ENCODE measurements at places on chromosomes 16 and 17.
A peak's percentile ranks its signal among the peaks of the same experiment; 100 is the strongest.

DNA sequence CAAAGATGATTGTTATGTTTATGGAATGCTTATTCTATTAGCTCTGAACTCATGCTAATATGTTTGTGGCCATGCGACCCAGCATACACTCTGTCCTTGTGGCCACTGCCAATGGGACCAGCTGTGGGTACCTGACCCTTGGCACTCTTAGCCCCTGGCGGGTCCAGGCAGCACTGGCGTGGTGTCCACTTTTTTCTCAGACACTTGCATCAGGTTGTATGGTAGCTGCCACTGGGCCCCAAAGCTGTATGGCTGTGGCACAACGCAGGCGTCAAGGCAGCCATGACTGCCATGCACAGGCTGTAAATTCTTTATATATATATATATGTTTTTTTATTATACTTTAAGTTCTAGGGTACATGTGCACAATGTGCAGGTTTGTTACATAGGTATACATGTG, 12.2 kb upstream of the WNT9B start:
- no peak for DNase-seq
- H3K36me3 ChIP-seq: peaks cover 4% of the 10 kb centered on the region
- H3K27me3 ChIP-seq: peaks cover 38% of the 10 kb centered on the region
- peaks cover 9% of the 10 kb centered on the region for H3K4me1 ChIP-seq
- no peak overlapping the region for H3K27ac ChIP-seq

DNA sequence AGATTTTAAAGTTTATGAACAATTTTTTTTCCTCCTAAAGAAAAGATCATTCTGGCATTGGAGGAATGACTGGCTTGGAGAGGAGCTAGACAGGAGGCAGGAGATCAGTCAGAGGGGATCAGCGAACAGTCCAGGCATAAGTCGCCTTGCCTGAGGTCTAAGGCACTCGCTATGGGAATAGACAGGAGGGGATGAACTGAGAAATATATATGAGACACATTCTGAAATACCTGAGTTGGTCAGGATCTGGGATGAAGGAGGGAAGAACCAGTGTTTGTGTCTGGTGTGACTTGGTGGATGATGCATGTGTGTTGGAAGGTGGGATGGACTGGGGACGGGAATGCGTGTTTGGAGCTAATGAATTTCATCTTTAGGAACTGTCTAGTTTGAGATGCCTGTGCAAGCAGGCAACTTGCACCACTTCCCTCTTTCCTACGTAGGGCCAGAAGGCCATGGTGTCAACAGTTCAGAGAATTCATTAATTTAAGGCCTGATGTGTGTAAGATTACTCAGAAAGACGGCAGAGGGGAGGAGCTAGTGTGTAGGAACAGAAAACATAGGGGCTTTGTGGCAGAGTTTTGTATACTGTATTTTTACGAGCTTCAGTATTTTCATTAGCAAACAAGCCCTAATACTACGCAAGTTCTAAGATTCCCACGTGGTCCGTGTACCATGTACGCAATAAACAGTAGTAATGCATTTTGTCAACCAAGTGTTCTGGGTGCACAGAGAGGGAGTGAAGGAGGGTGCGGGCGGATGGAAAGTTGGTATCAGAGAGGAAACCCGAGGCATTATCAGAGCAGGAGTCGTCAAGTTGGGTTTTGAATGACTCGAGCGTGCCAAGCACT, 825 bp downstream of the HEATR6 start:
- peaks cover 13% of the 10 kb centered on the region for H3K36me3 ChIP-seq
- peaks cover 37% of the 10 kb centered on the region for H3K4me1 ChIP-seq
- peak overlapping the region; percentile 88 for H3K27ac ChIP-seq
- DNase-seq: peak; percentile 65

- H3K36me3 ChIP-seq: no peaks in the 10 kb centered on the region
- H3K4me1 ChIP-seq: peaks cover 13% of the 10 kb centered on the region
- DNase-seq: no peak
- no peak overlapping the region for H3K27ac ChIP-seq
- H3K27me3 ChIP-seq: no peaks in the 10 kb centered on the region
- H3K4me3 ChIP-seq: no peak overlapping the region
These were observed 11.7 kb downstream of the CAVIN1 start for GRCh38 chr17:42411361-42411760.

GRCh38 chr16:27387724-27388123, 14.2 kb upstream of the IL21R start:
- H3K27me3 ChIP-seq: no peaks in the 10 kb centered on the region
- no peak overlapping the region for H3K27ac ChIP-seq
- no peak overlapping the region for H3K4me3 ChIP-seq
- DNase-seq: peak; percentile 51
- peaks cover 31% of the 10 kb centered on the region for H3K4me1 ChIP-seq

GRCh38 chr17:28467456-28468025, 5.9 kb upstream of the SLC13A2 start:
- H3K4me3 ChIP-seq: no peak overlapping the region
- H3K36me3 ChIP-seq: no peaks in the 10 kb centered on the region
- peaks cover 30% of the 10 kb centered on the region for H3K4me1 ChIP-seq
- peak; percentile 7 for DNase-seq
- peaks cover 13% of the 10 kb centered on the region for H3K27me3 ChIP-seq

DNA sequence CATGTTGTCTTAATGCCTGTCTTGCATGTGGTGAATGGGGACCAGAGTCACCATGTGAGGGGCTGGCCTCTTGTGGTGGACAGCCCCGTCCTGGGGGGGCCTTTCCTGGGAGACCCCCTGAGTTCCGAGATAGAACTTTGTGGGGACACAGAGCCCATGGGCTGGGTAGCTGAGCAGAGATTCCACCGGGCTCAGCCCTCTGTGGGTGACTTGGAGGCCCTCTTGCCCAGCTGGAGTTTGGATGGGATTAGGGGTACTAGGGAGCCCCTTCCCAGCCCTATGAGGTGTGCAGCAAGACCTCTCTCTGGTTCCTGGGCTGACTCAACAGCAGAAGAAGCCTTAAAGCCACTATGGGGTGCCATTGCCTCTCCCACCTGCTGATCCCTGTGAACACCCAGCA, 38.1 kb downstream of the MRC2 start:
- no peak overlapping the region for H3K27ac ChIP-seq
- peaks cover 16% of the 10 kb centered on the region for H3K27me3 ChIP-seq
- no peak overlapping the region for H3K4me3 ChIP-seq
- no peaks in the 10 kb centered on the region for H3K4me1 ChIP-seq

DNA sequence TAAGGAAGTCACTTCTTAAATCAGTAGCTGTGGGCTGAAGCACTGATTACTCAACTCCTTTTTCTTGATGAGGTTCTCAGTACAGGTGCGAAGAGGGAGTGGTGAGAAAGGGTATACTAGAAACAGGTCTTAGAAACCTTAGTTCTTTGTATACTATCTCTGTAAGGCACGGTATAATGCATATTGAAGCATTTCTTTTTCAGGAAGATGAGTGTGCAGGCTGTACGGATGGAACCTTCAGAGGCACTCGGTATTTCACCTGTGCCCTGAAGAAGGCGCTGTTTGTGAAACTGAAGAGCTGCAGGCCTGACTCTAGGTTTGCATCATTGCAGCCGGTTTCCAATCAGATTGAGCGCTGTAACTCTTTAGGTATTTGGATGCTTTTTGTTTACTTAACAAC, 39.2 kb downstream of the CYLD start:
- H3K36me3 ChIP-seq: peaks cover 65% of the 10 kb centered on the region
- H3K4me3 ChIP-seq: no peak overlapping the region
- no peak for DNase-seq
- H3K27me3 ChIP-seq: no peaks in the 10 kb centered on the region
- peaks cover 44% of the 10 kb centered on the region for H3K4me1 ChIP-seq
- peak overlapping the region; percentile 74 for H3K27ac ChIP-seq

DNA sequence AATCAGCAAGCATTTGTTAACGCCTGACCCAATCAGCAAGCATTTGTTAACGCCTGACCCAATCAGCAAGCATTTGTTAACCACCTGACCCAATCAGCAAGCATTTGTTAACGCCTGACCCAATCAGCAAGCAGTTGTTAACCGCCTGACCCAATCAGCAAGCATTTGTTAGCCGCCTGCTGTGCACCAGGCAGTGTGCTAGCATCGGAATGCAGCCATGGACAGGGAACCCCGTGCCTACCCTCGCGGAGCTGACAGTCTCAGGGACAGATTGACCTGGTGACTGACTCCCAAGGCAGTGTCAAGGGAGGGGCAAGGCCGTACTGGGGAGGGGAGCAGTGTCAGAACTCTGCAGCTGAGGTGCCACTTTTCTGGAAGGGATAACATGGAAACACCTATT, 66.9 kb downstream of the ABR start:
- H3K36me3 ChIP-seq: no peaks in the 10 kb centered on the region
- H3K27ac ChIP-seq: no peak overlapping the region
- H3K4me3 ChIP-seq: no peak overlapping the region
- DNase-seq: no peak
- H3K27me3 ChIP-seq: no peaks in the 10 kb centered on the region

GRCh38 chr17:15377200-15377599, 35.8 kb upstream of the TEKT3 start:
- H3K4me3 ChIP-seq: no peak overlapping the region
- no peaks in the 10 kb centered on the region for H3K36me3 ChIP-seq
- H3K27ac ChIP-seq: no peak overlapping the region

DNA sequence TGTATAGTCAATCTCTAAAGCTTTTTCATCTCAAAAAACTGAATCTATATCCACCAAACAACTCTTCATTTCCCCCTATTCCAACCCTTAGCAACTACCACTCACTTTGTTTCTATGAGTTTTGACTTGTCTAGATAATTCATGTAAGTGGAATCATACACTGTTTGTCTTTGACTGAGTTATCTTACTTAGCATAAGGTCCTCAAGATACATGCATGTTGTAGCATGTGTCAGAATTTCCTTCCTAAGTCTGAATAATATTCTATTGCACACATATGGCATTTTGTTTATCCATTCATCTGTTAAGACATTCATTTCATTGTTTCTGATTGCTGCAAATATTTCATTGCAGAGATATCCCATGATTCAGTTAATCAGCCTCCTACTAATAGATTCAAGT, 72.2 kb downstream of the SSH2 start:
- no peak overlapping the region for H3K27ac ChIP-seq
- H3K36me3 ChIP-seq: peaks cover 6% of the 10 kb centered on the region
- DNase-seq: no peak
- no peak overlapping the region for H3K4me3 ChIP-seq

DNA sequence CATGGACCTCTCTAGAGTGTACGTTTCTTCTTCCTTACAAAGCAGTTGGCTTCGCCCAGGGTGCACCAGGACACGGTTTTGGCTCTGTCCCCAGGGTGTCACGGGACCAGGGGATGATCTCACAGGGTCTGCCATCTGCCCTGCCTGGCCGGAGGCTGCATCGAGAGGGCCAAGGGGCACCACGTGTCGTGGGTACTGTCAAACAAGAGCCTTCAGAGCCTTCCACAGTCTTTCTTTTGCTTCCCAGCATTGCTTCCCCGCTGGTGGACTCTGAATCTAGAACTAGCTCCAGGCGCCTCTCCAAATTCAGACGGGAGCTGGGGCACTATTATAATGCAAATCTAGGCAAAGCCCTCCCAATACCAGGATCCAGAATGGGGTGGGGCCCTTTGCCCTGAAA, 47.9 kb downstream of the MAPT start:
- H3K27me3 ChIP-seq: peaks cover 48% of the 10 kb centered on the region
- H3K36me3 ChIP-seq: no peaks in the 10 kb centered on the region
- H3K27ac ChIP-seq: no peak overlapping the region
- no peak overlapping the region for H3K4me3 ChIP-seq

DNA sequence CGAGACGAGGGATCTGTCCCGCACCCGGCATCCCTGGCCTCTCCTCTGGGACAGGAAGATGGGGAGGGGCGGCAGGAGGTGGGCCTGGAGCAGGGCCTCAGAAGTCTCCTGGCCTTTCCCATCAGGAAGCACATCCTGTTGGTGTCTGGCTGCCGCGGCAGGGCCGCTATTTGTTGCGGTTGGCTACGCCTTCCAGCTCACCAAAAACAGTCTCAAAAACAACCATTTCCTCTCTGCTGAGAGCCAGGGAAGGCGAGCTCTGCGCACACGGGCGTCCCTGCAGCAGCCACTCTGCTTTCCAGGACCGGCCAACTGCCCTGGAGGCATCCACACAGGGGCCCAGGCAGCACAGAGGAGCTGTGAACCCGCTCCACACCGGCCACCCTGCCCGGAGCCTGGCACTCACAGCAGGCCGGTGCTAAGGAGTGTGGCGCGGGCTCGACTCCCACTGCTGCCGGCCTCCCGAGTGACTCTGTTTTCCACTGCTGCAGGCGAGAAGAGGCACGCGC, at the start of gene TMEM204:
Gene TMEM204, plus strand, starts transcription at position 224 of the 509 bp plus-strand sequence. CDS start 610 bp downstream, outside the sequence.
- peak within 1 kb of the TSS; percentile 73 for H3K27ac ChIP-seq
- H3K4me1 ChIP-seq: peaks cover 36% of the 10 kb centered on the region
- peaks cover 28% of the 10 kb centered on the region for H3K36me3 ChIP-seq
- H3K4me3 ChIP-seq: peak within 1 kb of the TSS; percentile 94
- DNase-seq: peak; percentile 78

DNA sequence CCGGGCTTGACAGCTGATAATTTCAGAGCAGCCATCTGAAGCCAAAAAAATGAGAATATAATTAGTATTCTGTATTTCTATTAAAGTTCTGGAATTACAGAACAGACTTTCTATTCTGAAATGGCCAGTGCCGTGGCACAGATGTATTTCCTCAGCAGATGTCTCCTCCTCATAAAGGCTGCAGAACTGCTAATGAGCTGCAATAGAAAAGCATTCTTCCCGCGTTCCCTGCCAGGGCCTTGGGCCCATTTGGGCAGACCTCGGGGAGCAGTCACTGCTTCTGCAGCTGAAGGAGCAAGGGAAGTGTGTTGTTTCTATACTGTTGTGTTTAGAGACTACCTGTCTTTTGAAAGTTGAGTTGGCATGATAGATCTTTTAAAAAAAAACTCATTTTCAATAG, 152.6 kb upstream of the CACNG5 start:
- H3K4me1 ChIP-seq: peaks cover 21% of the 10 kb centered on the region
- H3K36me3 ChIP-seq: peaks cover 23% of the 10 kb centered on the region

DNA sequence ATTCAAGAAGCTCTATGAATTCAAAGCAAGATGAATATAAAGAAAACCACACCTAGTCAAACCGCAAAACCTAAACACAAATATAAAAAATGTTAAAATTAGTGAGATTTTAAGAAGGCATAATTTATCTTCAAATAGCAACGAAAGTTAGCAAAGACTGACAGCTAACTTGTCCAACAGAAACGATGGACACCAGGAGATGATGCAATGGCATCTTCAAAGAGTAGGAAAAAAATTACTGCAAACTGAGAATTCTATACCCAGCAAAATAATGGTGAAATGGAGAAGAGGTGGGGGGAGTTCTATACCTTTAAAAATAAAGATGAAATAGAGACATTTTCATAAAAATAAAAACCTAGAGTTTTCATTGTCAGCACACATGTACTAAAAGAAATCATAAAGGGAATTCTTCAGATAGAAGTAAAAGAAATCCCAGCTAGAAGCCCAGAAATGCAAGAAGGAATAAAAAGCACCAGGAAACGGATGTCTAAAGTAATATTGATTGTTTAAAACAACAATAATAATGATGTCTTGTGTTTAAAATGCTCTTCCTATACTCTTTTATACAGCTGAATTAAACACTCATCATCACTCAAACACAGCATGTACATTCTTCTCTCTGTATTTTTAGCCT, 24.6 kb upstream of the TANC2 start:
- peaks cover 3% of the 10 kb centered on the region for H3K36me3 ChIP-seq
- H3K27ac ChIP-seq: no peak overlapping the region
- DNase-seq: no peak
- no peak overlapping the region for H3K4me3 ChIP-seq
- no peaks in the 10 kb centered on the region for H3K4me1 ChIP-seq
